ENCODE measurements at places on chromosomes 4 and X.

- no peak for DNase-seq
Measured at GRCh38 chrX:139332441-139332840, 198.1 kb upstream of the F9 start.

DNA sequence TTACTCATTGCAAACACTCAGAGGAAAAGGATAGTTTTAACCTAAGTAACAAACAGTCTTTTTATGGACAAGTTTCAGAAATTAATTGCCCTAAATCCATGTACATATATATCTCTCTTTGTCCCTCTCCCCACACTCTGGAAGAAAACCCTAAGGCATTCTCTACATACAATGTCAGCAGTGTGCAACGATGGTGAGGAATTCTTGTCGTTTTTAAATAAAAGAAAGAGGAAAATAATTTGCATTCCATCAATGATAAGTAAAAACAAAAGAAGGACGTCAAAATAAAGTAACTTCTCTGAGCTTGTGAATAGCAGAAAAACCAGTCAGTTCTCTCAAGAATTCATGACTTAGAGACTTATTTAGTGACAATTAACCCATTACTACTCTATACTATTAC lies 550.5 kb upstream of the DIPK2B start:
- no peak for DNase-seq

DNA sequence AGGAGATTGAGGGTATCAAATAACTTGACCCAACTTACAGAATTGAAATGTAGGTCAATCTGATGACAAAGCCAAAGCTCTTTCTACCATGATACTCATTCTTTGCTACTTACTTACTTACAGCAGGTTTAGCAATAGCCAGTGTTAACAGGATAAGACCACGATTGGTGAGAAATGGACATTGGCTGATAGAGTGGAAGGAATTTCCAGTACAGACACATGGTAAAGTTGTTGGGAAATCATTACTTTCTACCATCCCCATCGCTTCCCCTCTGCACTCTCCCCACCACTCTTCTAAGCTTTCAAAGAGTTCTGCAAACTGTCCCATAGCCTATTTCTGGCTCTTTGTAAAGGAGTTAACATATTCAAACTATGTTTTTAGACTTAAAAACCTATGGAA lies 119.7 kb downstream of the CHRNA9 start:
- DNase-seq, result no peak

DNA sequence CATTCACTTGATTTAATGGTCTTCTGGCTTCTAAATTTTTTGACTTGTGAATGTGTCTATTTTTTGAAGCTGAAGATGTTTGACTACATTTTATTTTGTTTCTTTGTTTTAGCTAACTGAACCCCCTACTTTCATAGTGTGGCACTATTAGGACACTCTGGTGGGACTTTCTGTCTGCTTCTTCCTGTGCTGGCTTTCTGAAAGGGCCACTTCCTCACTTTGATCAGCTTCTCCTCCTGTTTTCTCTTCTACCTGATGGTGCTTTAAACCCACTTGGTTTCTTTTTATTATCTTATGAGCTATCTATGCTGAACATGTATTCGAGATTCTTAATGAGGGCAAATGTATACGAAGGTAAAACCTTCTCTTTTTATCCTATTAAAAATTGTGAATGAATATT lies 186.1 kb upstream of the CASK start:
- DNase-seq, result no peak

DNA sequence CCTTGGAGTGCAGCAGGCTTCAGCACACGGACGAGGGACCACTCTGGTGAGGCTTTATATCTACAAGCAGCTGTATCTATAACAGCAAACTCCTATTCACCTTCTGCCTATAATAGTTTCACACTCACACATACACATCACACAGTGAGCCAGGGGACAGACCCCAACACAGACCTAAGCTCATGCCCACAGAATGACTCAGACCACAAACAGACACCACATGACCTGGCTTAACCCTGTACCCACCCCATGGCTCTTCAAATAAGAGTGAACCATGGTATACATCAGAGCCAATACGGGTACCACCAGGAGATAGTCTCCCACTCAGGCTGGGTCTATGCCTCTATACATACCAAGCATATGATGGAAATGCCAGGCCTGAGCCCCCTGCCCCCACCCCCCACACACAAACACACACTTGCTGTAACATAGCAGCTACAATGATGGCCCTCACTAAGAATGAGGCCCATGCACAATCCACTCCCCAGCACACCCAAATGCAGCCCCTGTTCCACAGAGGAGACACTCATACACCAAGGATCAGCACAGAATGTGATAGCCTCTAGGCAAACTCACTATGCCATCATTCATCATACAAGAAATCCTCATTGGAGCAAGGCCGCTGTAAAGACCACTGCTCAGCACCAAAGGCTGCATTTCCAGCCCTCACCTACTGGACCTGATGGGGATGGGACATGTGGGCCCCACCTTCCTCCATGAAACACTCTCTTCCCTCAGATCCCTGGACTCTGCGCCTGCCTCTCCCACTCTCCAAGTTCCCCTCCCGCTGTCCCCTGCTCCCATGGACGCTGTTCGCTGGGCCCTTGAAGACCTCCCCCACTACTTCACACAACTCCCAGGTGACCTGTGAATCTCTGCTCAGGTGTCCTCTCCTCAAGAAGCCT lies 62.1 kb upstream of the XIAP start:
- no peak for DNase-seq

GRCh38 chr4:11741190-11741652 lies 312.5 kb upstream of the HS3ST1 start:
- DNase-seq, result no peak

GRCh38 chr4:169774466-169775445 lies 17.0 kb upstream of the HPF1 start:
- DNase-seq, result no peak

DNA sequence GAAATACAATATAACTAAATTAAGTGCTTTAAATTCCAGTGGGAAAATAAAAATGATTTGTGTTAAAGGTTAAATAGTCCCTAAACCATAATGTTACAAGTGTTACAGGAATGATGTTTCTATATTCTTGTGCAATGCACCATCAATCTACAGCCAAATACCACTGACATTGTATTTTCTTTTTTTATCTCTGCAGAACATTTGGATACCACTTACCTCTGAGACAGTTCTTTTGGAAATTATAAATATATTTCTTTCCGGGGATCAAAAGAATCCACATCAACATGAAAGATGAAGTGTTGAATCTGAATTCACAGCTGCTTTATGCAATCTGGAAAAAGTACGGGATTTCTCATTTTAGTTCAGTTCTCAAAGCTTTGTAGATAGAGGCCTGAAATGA lies 518.3 kb upstream of the AGA start:
- DNase-seq, result no peak

GRCh38 chr4:2484993-2485392 lies 16.1 kb downstream of the RNF4 start:
- DNase-seq, result no peak
